ENCODE measurements at places on chromosomes 11 and 22.

- DNase-seq, result no peak
These were observed 18.1 kb downstream of the RNF141 start for GRCh38 chr11:10522921-10523320.

DNA sequence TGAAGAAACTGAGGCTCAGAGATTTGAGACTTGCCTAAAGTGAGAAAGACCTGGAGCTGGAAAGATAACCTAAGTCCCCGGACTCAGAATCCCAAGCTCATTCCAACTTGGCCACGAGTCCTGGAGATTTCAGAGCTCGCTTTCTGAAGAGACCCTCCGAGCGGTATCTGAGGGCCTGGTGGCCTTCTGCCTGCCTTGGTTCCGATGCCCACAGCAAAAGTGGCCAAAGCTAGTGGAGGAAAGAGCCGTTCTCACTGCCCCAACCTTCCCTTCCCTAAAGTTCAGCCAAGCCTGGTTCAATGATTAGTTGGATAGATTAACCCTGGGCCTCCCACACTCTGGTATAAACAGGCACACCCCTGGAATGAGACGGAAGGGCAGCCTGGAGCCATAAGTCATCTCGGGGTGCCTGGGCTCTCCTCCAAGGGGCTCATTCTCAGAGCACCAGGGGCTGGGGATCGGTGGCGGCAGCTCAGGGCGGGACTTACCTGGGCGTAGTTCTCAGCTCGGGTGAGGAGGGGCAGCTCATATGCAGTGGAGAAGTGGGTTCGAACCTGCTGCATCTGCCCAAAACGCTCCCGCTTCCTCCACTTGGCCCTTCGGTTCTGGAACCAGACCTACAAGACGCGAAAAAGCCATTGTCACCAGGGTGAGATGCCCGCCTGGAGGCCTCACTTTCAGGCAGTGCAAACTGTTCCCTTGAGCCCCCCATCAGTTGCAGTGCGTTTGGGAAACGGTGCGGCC lies 42.8 kb downstream of the ALX4 start:
- DNase-seq, result no peak

GRCh38 chr11:77725433-77725832 lies 87.8 kb upstream of the CLNS1A start:
- DNase-seq, result no peak

- DNase-seq, result no peak
These were observed 91.7 kb downstream of the KCNQ1 start for GRCh38 chr11:2536440-2536989.

GRCh38 chr22:50185375-50186087 lies at the start of gene TRABD:
TSS of gene TRABD (plus strand) at chr22:50185913. CDS start at chr22:50193061, 7,148 bp downstream.
- DNase-seq, result peak; percentile 81

DNA sequence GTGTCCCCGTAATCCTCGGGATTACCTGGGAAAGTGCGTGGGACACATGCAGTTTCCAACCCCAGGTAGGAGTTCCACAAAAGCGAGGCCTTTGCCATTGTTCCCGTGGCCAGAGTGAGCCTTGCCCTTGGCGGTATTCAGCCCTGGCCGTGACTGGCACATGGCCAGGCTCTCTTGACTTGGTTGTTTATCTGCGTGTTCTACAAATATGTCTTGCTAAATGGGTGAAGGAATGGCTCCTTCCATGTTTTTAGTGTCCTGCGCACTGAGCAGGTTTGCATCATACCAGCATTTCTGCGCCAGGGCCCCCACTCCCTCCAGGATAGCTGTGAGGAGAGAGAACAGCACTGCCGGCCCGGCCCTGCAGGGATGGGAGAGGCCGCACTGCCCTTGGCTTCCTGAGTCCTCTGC lies 20.0 kb downstream of the POLR3H start:
- peak; percentile 22 for DNase-seq

GRCh38 chr11:119179983-119180382 lies 5.3 kb upstream of the NHERF4 start:
- DNase-seq, result no peak

DNA sequence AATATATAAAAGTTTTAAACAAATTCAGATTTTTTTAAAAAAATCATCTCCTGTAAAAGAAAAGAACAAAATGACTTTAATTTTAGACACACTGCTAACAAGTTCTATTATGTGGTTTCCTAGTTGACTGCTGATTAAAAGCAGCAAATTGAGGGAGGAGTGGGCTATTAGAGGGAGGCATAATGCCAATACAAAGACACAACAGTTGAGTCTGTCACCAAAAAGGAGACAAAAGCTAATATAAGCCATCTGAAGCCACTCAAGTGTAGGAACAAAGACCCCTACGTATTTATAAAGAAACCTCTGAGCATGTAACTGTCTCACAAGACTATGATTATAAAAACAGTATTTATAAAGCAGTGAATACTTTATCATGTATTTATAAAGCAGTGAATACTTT lies 28.6 kb downstream of the TMEM123 start:
- no peak for DNase-seq

- DNase-seq, result no peak
These were observed 70.7 kb downstream of the FLI1 start for GRCh38 chr11:128764424-128765095.
